ENCODE measurements at places on chromosomes 13 and 19.

GRCh38 chr19:14432791-14433553, at the start of gene PKN1:
TSS of gene PKN1 (plus strand) at chr19:14433306. CDS start at chr19:14433522, 216 bp downstream.
- DNase-seq, result no peak

DNA sequence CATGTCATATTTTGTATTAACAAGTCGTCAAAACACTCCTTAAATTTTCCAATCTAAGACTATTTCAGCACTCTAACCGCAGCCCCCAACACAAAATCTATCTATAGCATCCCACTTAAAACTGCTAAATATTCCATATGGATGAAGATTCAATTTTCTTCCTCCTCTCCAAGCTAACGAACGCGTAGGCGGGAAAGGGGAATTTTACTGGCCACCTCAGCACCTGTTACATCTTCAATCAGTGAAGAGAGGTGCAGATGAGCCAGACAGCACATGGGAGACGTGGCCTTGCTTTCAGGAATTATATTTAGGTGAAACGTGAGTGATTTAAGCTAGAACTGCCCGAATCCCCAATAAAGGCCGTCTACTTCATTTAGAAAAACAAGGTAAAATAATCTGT, 1.1 kb downstream of the RBM26 start:
- DNase-seq, result no peak

DNA sequence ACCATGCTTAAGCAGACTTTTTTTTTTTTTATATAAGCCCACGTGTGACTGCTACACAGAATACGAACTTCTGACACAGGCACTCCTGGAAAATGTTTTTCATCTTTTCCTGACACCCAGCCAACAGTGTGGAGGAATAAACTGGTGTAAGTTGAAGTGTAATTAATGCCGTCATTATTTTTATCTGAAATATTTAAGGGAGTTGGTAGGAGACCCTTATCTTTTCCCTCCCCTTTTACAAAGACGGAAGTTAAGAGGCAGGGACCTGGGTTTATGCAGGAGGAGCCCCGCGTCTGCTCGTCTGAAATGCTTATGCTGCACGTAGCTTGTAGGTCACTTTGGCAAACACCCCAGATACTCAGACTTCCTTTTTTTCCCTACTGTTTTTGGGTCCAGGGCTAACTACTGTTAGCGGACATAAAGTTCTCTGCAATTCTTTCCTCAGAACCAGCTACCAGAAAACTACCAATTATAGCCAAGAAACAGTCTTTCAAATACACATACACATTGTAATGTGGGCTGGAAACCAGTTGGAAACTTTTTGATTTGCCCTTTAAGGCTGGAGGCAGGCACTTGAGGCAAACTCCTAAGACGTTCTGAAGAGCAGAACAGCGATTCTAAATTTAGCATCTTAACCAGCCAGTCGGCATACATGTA, 50.8 kb downstream of the EFNB2 start:
- DNase-seq, result no peak

DNA sequence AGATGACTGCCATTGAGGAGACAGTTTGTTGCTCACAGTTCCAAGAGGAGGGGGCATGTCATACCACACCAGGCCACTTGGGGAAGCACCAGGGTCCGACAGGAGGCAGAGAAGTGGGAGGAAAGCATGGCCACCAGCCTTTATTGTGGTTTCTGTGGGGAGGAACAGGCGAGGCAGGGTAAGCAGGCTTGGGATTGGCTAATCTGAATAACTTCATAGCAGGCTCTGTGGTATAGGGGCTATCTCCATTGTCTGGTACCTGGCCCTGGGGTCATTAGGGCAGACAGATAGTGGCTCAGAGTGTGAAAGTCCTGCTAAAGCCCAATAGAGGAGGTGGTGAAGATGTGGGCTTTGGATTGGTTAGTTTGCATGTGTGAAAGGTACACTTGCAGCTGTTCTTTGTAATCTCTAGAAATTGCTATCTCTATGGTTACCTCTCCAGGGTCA, 35.5 kb downstream of the CBY2 start:
- DNase-seq, result no peak

GRCh38 chr13:111666164-111666776, 345.8 kb downstream of the TEX29 start:
- DNase-seq, result no peak

DNA sequence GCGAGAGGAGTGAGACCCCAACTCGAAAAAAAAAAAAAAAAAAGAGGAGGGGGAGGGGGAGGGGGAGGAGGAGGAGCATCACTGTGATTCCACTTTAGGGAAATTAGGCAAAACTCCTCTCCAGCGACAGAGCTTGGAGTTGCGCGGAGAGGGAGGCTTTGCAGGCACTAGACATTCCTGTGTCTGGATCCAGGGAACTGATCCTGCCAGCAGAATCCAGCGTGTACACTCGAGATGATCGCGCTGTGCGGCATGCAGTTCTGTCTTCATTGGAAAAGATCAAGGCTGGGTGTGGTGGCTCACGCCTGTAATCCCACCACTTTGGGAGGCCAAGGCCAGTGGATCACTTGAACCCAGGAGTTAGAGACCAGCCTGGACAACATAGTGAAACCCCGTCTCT, 29.6 kb upstream of the KLF2 start:
- no peak for DNase-seq

DNA sequence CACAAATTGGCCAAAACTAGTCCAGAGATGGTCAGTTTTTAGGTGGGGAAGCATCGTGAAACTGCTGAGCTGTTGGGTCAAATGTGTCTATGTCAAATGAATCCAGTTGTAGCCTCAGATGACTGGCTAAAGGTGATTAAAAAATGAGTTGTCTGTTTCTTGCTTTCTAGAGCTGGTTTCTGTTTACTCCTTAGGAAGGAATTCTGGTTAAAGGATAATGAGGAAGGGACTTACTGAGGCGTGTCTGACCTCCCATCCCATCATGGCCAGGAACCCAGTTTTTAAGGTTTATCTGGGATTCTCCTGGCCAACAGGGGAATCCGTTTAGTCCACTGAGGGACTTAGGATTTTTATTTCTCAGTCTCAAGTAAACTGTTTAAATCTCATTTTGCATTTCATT, 256.5 kb downstream of the UQCRFS1 start:
- no peak for DNase-seq

DNA sequence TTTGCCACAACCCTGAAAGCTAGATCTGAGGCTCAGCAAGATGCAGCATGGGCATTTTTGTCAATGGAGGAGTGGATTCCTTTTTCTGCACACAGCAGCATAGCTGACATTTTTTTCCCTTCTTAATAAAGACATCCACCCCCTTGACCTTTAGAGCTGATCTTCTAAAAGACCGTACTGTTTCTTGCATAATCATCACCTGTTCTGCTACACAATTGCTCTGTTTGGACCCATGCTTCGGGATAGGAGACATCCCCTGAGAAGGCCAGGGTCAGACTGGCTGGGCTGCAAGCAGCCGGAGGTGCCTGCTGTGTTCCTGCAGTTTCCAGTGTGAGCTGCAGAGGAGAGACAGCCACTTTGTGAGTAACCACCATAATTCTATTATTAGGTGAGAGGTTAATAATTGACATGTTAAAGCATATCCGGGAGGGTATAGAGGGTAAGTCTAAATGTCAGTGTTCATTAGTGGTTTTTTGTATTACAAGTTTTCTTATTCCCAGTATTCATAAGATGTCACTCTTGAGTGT, 108.5 kb upstream of the C1QTNF9B start:
- no peak for DNase-seq

DNA sequence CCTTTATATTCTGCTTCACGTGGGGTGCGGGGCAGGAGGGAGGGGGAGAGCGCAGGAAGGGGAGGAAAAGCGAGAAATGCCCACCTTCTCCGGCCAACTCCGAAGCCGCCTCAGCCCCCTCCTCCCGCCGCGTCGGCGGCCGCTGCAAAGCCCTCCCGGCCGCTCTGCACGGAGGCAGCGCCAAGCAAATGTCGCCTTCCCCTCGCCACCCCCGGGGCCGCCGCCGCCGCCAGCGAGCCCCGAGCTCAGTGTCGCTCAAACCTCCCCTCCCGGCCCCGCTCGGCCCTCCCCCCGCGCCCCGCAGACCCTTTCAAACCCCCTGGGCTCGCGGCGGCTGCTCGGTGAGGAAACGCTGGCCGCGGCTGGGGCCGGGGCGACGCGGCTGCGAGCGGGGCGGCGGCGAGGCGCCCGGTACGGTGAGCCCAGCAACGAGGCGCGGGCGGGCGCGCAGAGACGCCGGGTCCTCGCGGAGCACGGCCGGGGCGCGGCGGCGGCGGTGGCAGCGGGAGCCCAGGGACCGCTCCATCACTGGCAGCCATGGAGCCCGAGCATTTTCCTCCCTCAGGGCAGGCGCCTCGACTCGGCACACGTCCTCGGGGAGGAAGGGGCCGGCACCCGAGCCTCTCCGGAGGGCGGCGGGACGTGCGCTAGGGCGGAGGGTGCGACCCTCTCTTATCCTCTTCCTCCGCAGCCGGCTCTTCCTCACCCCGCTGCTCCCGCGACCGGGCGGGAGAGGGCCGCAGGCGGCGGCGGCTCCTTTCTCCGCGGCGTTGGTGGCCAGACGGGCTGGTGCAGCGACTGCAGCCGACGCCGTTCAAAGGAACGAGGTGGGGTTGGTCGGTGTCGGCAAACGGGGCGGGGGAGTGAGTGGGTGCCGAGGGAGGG, 463 bp upstream of the TSC22D1 start:
- DNase-seq, result no peak

DNA sequence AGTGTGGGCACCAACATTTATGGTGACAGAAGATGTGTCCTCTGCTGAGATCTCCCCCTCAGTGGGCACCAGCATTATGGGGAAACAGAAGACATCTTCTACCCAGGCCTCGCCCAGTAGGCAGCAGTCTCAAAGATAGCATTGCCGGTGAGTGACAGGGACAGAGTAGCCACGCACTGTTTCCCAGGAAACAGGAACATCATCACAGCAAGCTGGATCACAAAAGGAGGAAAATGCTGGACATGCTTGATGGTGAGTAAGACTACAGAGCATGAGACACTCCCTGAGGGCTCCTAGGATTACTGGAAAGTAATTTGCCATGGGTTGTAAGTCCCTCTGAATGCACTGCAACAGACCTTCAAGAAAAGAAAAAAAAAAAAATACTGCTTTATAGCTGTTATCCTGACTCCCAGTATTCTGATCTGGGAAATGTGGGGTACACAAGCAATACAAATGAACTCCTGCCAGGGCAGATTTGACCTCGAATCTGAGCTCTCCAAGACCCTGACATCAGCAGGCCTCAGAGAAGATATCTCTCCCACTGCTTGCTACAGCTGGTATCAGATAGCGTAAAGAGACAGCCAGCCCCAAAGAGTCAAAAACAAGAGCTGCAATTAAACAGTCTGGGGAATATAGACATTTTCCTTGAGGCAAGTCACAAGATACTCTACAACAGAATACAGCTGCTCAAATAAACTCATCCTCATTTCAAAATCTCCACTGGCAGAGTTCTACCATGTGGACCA, 180.4 kb downstream of the RBM26 start:
- no peak for DNase-seq

GRCh38 chr19:6318772-6319171, 14.6 kb downstream of the ACER1 start:
- no peak for DNase-seq

GRCh38 chr19:4376028-4376670, 24.2 kb downstream of the SH3GL1 start:
- no peak for DNase-seq

DNA sequence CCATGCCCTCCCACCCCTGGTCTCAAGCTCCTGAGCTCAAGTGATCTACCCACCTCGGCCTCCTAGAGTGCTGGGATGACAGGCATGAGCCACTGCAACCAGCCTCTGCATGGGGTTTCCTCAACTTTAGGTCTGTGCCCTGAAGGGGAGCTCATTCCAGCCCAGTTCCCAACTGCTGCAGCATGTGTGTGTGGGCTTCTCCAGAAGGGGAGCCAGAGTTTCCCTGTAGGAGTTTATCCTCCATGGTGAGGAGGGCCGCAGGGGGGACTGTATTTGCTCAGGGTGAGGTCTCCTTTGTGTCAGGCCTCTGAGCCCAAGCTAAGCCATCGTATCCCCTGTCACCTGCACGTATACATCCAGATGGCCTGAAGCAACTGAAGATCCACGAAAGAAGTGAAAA, 11.3 kb upstream of the ZNF808 start:
- DNase-seq, result no peak

GRCh38 chr19:34408411-34408810, 4.2 kb downstream of the PDCD2L start:
- no peak for DNase-seq

- no peak for DNase-seq
Measured at GRCh38 chr13:103451656-103452055, 385.4 kb upstream of the SLC10A2 start.

- DNase-seq, result no peak
Measured at GRCh38 chr13:55007681-55008080, 1979.1 kb downstream of the OLFM4 start.

- no peak for DNase-seq
Measured at GRCh38 chr13:32829269-32829668, 187.0 kb upstream of the KL start.

DNA sequence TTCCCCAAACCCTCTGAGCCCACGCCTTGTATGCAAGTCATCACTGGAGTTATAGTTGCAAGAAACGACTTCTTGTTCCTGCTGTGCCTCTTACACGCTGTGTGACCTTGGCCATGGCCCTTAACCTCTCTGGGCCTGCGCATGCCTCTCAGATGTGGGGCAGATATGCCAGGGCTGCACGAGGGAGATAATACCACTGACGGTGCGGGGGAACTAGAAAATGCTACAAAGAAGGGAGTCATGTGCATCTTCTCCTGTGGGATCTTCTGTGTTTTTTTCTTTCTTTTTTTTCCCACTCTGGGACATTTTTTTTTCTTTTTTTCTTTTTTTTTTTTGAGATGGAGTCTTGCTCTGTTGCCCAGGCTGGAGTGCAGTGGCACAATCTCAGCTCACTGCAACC, 4.3 kb upstream of the SAMD1 start:
- DNase-seq, result no peak

DNA sequence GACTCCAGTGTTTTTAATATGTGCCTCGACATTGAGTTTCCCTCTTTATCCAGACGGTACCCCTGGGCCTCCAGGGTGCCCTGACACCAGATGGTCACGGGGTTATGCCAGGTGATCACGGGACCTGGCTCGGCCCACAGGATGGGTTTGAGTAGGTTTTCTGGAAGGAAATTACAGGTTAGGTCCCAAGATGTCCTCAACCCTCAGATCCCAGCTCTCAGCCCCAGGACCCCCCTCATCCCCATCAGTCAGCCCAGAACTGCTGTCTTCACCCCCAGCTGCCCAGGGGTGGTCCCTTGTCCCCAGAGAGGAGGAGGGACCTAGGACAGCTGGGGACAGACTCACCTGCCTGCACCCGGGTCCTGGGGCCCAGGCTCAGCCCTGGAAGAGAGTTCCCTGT, 441 bp downstream of the LILRA4 start:
- DNase-seq, result no peak

- no peak for DNase-seq
Measured at GRCh38 chr19:39237200-39238184, 7.3 kb downstream of the IFNL3 start.
